ENCODE measurements at places on chromosomes 4 and X.

GRCh38 chr4:3868211-3869173 lies 102.3 kb downstream of the ADRA2C start:
- no peak for DNase-seq

- DNase-seq: no peak
These were observed 61.2 kb downstream of the ENOX2 start for GRCh38 chrX:130841776-130842175.

- DNase-seq: no peak
These were observed 39.5 kb upstream of the PTPN13 start for GRCh38 chr4:86554646-86555045.

DNA sequence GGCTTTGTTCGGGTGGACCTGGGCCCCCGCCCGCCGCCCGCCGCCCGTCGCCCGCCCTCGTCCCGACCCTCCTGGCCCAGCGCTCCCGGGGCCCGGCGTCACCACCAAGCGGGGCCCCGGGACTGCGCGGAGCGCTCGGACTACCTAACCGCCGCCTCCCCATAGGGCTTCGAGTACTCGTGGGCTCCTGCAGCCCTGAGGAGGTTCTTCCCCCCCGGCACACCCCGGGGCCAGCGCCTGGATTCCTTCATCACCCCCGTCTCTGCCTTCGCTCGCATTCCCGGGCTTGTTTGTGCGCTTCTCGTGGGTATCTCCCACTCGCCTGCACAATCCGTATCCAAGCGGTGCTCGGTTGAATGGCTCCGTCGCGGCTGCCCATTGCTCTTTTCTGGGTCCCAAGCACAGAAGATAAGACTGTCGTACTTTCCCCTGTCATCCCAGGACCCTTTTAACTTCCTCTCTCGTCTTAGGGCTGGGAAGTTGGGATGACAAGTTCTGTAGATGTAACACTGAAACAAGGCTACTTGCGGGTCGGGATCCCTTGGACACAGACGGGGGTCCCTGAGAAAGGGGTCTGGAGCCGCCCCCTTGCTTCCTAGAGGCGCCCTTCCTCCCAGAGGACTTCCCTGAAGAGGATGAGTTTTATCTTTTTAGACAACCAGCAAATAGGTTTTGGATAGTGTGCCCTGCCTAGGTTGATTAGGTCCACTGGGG lies 565 bp downstream of the MOB1B start:
- no peak for DNase-seq

GRCh38 chr4:155597281-155597680 lies 69.4 kb upstream of the GUCY1A1 start:
- DNase-seq: no peak

DNA sequence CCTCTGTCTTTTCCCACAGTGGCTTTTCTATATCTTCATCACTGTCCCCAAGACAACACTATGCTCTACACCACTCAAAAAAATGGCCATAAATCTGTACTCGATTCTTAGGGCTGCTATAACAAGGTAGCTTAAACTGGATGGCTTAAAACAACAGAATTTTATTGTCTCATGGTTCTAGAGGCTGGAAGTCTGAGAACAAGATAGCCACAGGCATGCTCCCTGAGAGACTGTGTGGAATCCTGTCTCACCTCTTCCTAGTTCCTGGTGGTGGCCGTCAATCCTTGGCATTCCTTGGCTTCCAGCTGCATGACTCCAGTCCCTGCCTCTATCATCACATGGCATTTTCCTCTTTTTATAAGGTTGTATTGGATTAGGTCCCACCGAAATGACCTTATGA lies 70.7 kb upstream of the DCLK2 start:
- DNase-seq: no peak

DNA sequence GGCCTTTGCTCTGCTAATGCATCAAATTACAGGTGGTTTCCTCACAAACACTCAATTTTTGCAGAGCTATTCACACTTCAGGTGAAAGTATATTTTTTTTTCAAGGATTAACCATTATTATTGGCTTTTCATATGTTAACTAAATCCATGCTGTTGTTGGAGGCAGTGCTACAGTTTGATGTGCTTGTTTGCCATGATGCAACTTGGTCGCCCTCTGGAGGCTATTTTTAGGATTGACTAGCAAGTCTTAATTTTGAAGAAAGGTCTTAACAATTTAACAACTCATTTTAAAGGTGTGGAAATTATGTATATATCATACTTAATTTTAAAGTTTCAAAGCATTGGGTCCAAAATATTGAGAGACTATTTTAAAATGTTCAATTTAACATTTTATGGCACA lies 168.8 kb upstream of the FAM47A start:
- DNase-seq: no peak

DNA sequence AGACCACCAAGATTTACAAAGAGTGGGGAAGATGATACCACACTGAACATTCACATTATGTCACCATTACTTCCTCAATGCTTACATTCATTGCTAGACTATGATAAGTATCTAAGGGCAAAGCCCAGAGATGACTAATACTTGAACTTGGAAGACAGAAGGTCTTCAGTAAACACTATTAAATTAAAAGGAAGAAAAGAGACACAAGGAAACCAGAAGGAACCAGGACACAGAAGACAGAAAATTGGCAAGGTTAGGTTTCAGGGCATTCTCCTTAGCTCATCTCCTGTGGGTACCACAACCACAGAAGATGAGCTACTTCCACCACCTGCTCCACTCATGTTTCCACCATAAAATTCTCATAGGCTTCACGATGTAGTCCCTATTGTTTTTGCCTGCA lies 64.9 kb downstream of the NLGN4X start:
- DNase-seq: no peak

- DNase-seq: no peak
These were observed 38.8 kb downstream of the MSN start for GRCh38 chrX:65706041-65706828.

DNA sequence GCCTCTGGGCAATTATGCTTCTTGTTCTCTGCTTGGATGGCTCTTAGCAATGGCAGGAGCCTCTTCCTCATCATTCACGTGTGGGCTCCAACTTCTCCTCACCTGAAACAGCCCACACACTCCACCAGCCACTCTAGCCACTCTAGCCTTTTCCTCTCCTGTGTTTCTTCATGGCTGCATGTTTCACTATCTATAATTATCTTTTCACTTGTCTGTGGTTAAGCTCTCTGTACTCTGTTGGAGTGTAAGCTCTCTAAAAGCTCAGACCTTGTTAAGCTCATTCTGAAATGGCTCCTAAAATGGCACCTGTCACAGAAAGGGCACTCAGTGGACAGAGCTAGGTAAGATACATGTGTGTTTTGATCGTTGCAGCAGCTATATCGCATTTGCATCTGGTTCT lies 80.0 kb downstream of the SH3KBP1 start:
- DNase-seq: no peak

DNA sequence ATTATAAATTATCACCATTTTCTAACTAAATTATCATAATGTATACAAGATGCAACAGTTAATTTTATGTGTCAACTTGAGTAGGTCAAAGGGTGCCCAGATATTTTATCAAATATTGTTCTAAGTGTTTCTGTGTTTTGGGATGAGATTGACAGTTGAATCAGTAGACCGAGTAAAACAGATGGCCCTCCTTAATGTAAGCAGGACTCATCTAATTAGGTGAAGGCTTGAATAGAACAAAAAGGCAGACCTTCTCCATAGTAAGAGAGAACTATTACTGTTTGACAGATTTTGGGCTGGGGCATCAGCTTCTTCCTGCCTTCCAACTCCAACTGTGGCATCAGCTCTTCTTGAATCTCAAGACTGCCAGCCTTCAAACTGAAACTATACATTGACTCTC lies 185.8 kb downstream of the TRAM1L1 start:
- no peak for DNase-seq

DNA sequence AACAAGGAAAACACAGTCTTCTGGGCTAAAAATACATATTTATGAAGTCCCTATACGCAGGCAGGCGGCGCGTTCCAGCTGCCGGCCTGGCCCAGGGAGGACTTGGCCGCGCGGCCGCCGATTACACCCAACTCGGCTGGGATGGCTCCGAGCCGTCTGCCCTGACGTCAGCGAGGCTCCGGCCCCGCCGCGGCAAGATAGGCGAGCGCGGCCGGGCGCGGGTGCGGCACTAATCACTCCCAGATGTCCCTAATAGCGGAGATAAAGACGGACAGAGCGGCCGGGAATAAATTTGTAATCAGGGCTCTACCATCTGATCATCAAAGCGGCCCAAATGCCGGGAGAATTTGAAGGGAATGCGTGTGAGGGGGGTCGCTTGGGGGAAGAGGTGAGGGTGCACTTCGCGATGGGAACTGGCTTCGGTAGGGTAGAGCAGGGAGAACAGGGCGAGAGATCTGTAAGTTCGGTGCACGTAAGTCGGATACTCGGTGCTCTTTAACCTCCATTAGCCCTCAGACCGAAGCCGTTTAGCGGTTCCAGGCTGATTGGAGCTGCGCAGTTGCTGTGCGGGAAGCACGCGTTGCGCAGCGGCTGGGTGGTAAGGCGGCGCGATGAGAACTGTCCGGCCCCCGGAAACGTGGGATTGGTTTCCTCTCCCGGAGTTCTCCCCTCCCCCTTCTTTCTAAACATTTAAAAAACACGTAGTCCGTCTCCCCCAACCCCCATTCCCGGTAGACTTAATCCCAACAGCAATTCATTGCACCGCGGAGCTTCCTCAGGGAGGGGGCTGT lies 7.7 kb downstream of the HAND2 start:
- peak; percentile 63 for DNase-seq

- DNase-seq: no peak
These were observed 103.1 kb downstream of the PHEX start for GRCh38 chrX:22135171-22135711.
